Activated CD4-positive, alpha-beta T cell treated with anti-CD3 and anti-CD28 coated beads, Interleukin-2, amount 10 ng/mL, durations not matched to agents 24 days and 14 days (primary cell): ENCODE measurements at places on chromosomes 11 and 22. TPM values are rescaled to one million over a fixed set of nuclear protein-coding genes. Genes with fewer than 3 reads are reported as not detected.
A peak's percentile ranks its signal among the peaks of the same experiment; 100 is the strongest.

The RTL10 gene
- total RNA-seq, result 20.0 and 23.4 TPM in 2 replicates

The LMO1 gene
- not detected in 2 replicates for total RNA-seq

The FREY1 gene
- 1.8 and 2.0 TPM in 2 replicates for total RNA-seq

The GRAP2 gene
- total RNA-seq, result 34.4 and 38.4 TPM in 2 replicates

The OR51B5 gene
- not detected in 2 replicates for total RNA-seq

- H3K27ac ChIP-seq, result no peak overlapping the region
- no peaks in the 10 kb centered on the region for H3K27me3 ChIP-seq
- H3K36me3 ChIP-seq, result no peaks in the 10 kb centered on the region
These were observed 1726.1 kb upstream of the RAG2 start for GRCh38 chr11:38323961-38324761.

GRCh38 chr11:62560566-62561103, 13.1 kb downstream of the EEF1G start:
- peak; percentile 93 for DNase-seq
- peaks cover 67% of the 10 kb centered on the region for H3K36me3 ChIP-seq
- H3K27me3 ChIP-seq, result no peaks in the 10 kb centered on the region
- peaks cover 55% of the 10 kb centered on the region for H3K4me1 ChIP-seq

DNA sequence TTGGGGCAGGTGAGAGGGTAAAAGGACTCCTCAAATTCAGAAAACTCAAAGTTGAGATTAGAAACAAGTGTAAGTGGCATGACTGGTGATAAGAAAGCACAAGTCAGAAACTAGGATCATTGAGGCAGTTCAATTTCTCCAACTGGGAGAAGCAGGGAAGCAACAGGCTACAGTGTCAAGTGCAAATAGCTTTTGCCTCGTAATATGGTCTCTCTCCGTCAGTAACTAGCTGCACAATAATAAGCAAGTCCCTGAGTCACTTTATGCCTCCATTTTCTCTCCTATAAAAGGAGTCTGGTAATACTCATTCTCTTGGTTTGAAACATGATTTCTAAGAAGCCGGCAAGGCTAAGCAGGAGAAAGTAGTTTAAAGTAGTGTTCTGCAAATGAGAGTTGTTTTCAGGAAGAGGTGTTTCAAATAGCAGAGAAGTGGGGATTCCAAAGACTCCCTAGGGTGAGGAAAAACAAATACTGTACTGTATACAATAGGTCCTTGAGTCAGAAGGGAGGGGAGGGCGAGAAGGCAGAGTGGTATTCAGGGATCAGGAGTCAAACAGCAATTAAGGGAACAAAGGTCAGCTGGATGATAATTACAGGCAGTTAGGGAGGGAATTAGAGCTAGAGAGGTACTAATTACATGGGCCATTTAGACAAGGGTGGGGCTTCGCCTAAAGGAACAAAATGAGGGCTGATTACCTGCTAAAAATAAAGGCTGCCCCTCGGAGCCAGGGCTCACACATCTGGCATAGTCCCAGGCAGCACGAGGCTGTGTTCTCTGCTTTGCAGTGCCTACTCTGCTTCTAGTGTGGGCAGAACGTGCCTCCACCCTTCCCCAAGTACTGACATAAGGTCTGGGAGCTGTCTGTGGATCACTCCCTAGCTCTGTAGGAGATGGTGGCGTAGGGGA, 96.0 kb upstream of the BDNF start:
- H3K27ac ChIP-seq, result no peak overlapping the region
- no peaks in the 10 kb centered on the region for H3K27me3 ChIP-seq
- H3K4me3 ChIP-seq, result no peak overlapping the region
- no peaks in the 10 kb centered on the region for H3K4me1 ChIP-seq

DNA sequence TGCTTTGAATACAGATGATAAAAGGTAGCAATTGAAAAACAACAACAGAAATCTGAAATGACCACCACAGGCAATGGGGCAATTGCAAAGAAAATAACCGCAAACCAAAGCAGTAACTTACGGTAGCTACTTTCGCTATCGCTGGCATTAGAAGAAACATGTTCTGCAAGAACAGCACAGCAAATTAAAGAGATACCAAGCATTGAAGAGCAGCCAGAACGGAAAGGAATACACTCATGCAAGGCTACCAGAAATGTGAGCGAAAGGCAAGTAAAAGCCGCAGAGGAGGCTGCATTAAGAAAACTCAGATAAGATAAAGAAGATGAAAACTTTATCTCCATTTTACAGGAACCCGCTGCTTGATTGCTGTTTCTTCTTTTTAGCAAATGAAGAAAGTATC, 194.1 kb upstream of the CCDC90B start:
- no peaks in the 10 kb centered on the region for H3K36me3 ChIP-seq
- no peak overlapping the region for H3K27ac ChIP-seq
- no peaks in the 10 kb centered on the region for H3K4me1 ChIP-seq
- no peaks in the 10 kb centered on the region for H3K27me3 ChIP-seq
- no peak overlapping the region for H3K4me3 ChIP-seq

DNA sequence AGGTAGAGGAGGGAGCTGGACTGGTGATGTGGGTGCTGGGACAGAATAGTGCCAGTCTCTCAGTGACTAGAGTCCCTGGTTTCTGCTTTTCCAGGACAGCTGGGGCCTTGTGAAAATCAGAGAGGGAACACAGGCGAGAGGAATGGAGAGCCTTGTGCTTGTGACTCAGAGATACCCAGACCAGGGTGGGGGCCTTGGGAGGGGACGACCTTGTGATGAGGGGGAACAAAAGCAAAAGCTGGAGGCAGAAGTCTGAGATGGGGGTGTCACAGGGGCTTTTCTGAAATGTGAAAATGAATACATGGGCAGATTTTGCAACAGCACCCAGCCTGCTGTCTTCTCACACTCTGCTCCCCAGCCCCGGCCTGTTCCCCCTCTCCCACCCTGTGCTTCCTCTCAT, 3.4 kb upstream of the NR1H3 start:
- no peak overlapping the region for H3K4me3 ChIP-seq
- DNase-seq, result no peak
- H3K36me3 ChIP-seq, result peaks cover 2% of the 10 kb centered on the region
- H3K4me1 ChIP-seq, result peaks cover 13% of the 10 kb centered on the region

- H3K4me3 ChIP-seq, result no peak overlapping the region
- H3K4me1 ChIP-seq, result no peaks in the 10 kb centered on the region
- H3K27ac ChIP-seq, result no peak overlapping the region
- H3K27me3 ChIP-seq, result no peaks in the 10 kb centered on the region
- no peak for DNase-seq
- no peaks in the 10 kb centered on the region for H3K36me3 ChIP-seq
These were observed 822.1 kb downstream of the BRD1 start for GRCh38 chr22:49005557-49005956.

GRCh38 chr11:78343303-78343702, 74.3 kb downstream of the GAB2 start:
- H3K4me3 ChIP-seq, result no peak overlapping the region
- H3K36me3 ChIP-seq, result peaks cover 29% of the 10 kb centered on the region
- no peak overlapping the region for H3K27ac ChIP-seq
- H3K27me3 ChIP-seq, result no peaks in the 10 kb centered on the region
- peaks cover 64% of the 10 kb centered on the region for H3K4me1 ChIP-seq

GRCh38 chr11:65896034-65896999, 3.9 kb downstream of the FOSL1 start:
- H3K4me1 ChIP-seq, result peaks cover 51% of the 10 kb centered on the region
- H3K27ac ChIP-seq, result peak overlapping the region; percentile 60
- no peaks in the 10 kb centered on the region for H3K27me3 ChIP-seq
- no peak overlapping the region for H3K4me3 ChIP-seq
- peak; percentile 57 for DNase-seq
- H3K36me3 ChIP-seq, result peaks cover 44% of the 10 kb centered on the region
